ENCODE measurements at places on chromosomes 13 and 19.

DNA sequence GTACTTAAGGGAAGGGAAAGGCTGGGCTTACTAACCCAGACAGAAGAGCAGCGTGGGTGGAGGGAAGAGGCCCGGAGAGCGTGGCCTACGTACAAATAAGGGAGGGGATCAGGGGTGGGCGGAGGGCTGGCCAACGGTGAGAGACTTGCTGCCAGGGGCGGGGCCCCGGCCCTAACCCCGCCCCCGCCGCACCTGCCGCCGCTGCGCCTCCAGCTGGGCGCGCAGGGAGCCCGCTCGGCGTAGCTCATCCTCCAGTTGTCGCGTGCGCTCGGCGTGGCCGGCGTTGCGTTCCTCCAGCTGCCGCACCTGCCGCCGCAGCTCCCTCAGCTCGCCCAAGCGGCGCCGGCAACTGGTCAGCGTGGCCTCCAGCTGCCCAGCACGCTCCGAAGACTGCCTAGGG lies 5.7 kb downstream of the HOOK2 start:
- no peak for DNase-seq

DNA sequence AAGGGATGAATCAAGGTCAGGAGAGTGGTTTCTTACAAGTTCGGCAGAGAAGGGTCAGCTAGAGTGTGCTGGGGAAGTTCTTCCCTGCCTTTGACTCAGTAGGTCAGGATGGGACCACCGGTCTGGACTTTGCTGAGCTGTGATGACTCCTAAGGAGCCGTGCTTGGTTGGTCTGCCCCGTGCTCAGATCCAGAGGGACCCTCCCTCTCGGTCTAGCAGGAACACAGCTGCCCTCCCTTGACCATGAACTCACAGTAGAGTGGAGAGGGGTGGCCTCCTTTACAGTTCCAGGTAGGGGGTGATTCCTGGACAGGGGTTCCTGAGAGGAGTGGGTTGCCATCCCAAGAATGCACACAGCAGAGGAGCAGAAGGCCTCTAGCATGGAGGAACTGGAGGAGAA lies 4.3 kb downstream of the RPS19 start:
- DNase-seq = no peak

GRCh38 chr19:574658-575526 lies 2.5 kb downstream of the BSG start:
- no peak for DNase-seq

GRCh38 chr19:22332924-22333323 lies 46.7 kb downstream of the ZNF729 start:
- DNase-seq = no peak

GRCh38 chr13:76754414-76754813 lies 131.8 kb downstream of the KCTD12 start:
- peak; percentile 34 for DNase-seq

- no peak for DNase-seq
These were observed 33.5 kb downstream of the CNMD start for GRCh38 chr13:52706081-52706480.

- no peak for DNase-seq
These were observed 49.2 kb upstream of the PCCA start for GRCh38 chr13:100039740-100040139.

DNA sequence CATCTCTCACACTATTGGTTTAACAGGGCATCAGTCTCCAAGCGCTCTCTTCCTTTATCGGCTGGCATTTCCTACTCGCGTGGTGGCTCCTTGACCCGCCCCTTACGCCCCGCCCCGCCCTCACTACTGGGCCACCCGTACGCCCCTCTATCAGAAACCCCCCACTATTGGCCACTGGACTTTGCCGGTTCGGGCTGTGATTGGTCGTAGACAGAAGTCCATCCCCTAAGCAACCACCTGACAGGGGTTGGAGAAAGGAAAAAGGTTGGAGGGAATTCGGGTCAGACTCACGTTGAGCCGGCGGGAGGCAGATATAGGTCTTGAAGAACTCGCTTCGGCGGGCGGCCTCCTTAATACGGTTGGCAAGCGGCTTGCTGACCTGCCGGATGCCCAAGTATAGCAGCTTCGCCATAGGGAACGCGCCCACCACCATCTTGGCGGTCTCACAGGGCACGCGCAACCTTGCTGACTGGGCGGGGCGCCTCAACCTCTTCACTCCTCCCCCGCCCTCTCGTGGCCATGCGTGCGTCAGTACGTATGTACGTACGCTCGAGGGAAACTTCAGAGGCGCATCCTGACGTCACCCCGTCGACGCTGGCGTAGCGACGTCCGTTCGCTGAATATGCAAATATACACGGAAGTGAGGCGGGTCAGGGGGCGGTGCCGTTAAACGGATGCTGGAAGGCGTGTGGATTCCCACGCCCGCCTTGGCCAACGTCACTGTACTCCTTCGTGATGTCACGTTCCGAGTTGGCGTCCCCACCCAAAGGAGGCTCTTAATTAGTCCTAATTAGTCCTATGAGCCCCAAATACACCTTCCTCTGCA lies at the start of gene OPA3:
OPA3 (minus strand) TSS at position 471 of the 826 bp plus-strand sequence; CDS start at position 433, 38 bp downstream.
- peak; percentile 99 for DNase-seq

- no peak for DNase-seq
These were observed 529.9 kb downstream of the SLITRK1 start for GRCh38 chr13:83352391-83352790.

DNA sequence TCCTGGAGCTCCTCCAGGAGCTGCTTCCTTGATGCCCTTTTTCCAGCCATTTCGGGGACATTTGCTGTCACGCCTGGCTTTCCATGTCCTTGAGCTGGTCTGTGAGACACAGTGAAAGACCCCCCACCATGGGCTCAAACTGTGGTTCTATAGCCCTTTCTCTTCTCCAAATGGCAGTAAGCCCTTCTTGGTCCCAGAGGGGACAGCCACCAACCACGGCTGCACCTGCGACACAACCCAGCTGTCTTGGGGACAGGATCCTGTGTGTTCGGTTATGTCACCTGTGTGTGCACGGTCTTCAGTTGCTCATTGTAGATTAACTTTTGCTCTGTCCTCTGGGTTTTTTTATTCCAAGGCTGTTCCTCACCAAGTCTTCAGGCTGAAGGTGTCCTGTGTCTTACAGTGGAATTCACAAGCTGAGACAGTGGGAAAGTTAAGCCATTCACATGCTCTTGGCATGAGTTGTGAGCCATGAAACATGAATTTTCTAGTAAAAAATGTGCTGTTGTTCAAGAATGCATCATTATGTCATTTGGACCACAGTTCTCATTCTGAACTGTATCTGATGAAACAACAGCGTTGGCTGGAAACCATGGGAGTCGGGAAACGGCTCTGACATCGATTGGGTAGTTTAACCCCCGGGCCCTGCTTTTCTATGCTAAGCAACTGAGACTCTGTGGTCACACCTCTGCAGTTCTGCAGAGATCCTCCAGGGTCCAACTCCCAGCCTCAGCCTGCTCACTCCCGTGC lies 129.5 kb upstream of the MCF2L start:
- no peak for DNase-seq

GRCh38 chr19:9070066-9070465 lies 16.8 kb upstream of the OR1M1 start:
- no peak for DNase-seq

DNA sequence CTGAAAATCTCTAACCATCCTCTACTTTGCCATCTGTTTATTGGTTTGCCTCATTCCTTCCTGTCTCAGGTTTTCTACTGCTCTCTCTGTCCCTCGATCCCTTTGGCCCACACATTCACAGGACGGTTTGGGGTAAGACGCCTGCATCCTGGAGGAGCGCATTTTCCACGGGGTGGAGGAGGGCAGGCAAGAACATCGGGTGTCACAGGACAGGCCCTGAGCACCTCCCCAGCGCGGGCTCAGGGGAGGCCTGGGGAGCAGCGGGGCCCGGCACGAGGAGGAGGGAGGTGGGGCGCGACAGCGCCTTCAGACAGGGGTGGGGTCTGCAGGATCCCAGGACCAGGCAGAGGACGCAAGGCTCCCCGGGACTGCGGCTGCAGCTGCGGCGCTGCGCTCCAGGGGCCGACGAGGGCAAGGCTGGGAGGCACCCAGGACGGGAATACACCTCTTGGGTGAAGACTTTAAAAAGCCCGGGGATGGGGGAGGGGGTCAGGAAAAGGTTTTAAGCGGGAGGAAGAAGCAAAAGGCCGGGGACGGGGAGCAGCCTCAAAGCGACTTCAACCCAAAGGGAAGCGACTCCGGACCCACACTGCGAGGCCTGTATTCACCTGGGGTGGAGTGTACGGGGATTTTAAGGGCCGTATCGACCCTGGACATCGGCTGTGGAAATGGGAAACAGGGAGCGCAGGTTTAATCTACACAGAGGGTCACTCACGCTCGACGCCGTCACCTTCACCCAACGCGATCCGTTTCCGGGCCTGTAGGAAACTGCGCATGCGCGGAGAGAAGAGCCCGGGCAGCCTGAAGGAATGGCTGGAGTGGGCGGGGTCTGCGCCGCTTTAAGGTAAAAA lies at the start of gene ZNF415:
ZNF415 (minus strand) TSS at position 770 of the 851 bp plus-strand sequence. CDS start 10,234 bp downstream, outside the sequence.
- peak; percentile 84 for DNase-seq

DNA sequence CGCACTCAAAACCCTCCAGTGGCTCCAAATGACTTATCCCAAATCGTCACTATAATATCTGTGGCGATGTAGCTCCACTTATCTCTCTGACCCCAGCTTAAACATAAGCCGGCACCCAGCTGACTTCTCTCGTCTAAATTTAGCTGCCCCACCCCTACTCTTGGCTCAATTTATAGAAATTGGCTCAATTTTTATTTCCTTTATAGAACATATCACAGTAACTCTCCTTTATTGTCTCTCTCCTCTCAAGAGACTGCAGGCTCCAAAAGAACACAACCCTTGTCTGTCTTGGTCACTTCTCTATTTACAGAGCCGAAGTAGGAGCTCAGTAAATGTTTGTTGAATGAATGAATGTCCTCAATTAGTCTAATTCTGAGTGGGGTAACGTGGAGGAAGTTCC lies 805 bp downstream of the ZNF784 start:
- no peak for DNase-seq

GRCh38 chr13:47843005-47843404 lies 158.1 kb downstream of the SUCLA2 start:
- DNase-seq = no peak

- DNase-seq = no peak
These were observed 21.8 kb downstream of the PRR22 start for GRCh38 chr19:5762608-5763217.

DNA sequence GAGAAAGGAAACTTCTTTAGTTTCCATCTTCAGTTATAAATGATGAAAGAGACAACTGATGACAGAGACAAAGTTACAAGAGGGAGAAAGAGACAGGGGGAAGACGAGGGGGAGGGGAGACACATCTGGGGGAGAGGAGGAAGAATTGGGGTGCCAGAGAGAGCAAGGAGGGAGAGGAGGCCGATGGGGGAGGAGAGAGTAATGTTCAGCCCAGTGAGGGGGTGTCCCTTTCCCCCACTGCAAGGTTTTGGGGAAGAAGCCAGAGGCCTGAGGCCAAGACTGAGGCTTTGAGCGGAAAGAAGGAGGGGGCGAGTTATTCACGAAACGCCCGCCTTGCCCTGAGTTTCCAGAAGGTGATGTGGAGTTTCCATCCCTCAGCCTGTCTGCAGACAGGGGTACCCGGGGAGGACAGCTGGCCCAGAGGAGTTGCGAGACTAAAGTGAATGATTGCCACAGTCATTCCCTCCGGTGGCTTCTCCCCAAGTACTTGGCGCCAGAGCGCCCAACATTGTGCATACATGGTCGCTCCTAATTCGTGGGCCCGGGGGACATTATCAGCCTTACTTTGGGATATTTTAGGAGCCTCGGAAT lies 558 bp upstream of the PPAN start:
- DNase-seq = no peak

GRCh38 chr13:72462166-72462565 lies 265.3 kb downstream of the MZT1 start:
- DNase-seq = no peak

GRCh38 chr19:15223649-15224361 lies 8.4 kb downstream of the EPHX3 start:
- no peak for DNase-seq

DNA sequence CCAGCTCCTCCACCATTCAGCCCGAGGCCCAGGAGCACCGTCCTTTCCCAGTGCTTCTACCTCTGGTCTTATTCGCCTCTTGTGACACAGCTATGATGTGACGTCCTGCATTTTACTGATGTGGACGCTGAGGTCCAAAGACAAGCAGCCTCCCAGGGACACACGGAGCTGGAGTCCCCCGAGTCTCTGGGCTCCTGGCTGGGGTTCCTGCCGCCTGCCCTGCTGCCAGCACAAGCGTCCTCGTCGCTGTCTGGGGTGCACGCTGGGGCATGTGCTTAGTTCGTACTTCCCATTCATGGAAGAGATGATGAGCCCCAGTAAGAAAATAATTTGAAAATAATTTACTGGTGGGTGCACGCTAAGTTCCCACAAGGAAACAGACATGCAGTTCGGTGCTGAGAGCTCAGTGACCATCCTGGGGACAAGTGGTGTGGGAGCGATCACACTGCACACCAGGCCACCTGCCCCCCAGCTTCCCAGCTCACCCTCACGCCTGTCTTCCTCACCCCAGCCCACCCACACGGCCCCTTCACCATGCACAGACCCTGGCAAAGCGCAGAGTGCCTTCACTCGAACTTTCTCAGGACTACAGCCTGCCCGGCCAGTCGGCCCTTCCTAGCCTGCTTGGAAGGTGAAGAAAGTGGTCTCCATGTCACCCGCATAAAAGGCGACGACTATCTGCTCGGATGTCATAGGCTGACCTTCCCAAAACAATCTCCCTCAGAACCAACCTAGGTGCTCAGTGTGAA lies 14.2 kb upstream of the CFAP97D2 start:
- no peak for DNase-seq

GRCh38 chr13:101397742-101398141 lies 18.6 kb downstream of the NALCN start:
- no peak for DNase-seq

DNA sequence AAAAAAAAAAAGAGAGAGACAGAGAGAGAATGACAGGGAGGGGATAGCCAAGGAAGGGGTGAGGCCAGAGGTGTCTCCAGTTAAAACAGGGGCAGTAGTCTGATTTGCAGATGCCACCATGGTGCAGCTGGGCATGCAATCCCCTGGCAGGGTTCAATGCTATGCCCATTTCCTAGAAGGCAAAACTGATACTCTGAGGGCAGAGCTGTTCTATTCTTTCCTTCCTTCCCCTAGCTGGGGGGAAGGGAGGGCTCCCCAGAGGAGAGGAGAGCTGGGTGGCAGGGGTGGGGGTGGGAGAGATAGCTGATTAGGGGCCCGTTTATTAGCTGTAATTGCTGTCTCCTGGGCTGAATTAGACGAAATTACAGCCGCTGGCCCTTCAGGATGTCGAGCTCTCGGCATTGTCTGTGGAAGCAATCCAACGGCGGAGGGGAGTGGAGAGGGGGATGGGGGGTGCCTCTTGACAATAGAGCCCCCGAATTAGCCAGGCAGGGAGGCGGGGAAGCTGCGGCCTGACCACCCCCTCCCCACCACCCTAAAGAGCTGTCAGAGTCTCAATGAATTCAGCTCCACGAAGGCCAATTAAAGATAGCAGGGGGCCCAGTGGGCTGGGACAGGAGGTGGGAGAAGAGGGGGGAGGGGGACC lies 14.4 kb upstream of the DPP9 start:
- DNase-seq = no peak

DNA sequence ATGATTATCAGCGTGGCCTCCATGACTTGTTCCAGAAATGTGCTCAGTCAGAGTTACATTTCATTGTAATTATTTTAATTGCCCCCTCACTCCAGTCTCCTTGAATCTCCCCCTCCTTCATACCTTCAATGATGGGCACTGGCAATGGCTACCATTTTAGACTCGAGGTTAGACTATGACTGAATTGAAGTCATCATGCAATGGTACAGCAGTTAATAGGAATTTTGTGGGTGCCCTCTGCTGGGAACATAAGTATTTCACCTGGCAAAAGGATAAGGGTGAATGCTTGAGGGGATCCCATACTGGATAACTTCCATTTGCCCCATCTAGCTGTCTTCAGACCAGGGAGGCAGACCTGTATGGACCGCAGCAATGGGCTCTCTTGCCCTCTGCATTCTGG lies 32.2 kb upstream of the USP12 start:
- DNase-seq = no peak

GRCh38 chr13:75255653-75256052 lies 226.3 kb downstream of the TBC1D4 start:
- no peak for DNase-seq

Data from RPMI8226 (cell line).